ENCODE measurements at places on chromosomes 6 and 20.
A peak's percentile ranks its signal among the peaks of the same experiment; 100 is the strongest.

GRCh38 chr6:79646006-79646405, 14.9 kb downstream of the SH3BGRL2 start:
- DNase-seq = no peak

- DNase-seq = no peak
These were observed 48.3 kb downstream of the ATXN1 start for GRCh38 chr6:16712931-16713484.

GRCh38 chr6:153043719-153044118, 41.2 kb upstream of the MTRF1L start:
- no peak for DNase-seq

GRCh38 chr6:125961117-125961516, 4.5 kb downstream of the HINT3 start:
- no peak for DNase-seq

- no peak for DNase-seq
These were observed 151.2 kb upstream of the BMP5 start for GRCh38 chr6:56026455-56027180.

GRCh38 chr20:63009988-63010769, 3.4 kb upstream of the BHLHE23 start:
- DNase-seq = no peak

- no peak for DNase-seq
These were observed 332 bp downstream of the GRIK2 start for GRCh38 chr6:101393829-101394251.

GRCh38 chr6:163679753-163680152, 265.2 kb downstream of the QKI start:
- no peak for DNase-seq

DNA sequence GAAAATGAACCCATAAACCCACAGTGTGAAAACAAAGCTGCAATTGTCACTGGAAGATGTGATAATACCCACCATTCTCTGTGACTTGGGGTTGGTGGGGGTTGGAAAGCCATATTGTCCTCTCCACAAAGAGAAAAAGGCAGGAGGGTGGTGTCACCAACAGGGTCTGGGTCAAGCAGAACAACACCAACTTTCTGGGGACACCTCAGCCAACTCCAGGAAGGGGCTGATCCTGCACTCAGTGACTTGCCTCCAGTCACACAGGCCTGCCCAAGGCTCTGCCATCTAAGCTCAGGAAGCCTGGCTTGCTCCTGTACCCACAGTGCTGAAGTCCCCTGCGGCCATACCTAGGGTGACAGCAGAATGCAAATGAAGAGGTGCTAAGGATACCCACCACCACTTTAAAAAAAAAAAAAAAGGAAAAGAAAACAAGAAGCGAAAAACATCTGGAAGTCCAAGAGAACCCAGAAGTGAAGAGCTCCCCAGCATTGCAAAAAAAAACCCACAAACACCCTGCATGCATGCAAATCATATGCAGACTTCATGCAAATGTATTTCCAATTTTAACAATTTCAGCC, 110.6 kb downstream of the PREX1 start:
- DNase-seq = no peak

DNA sequence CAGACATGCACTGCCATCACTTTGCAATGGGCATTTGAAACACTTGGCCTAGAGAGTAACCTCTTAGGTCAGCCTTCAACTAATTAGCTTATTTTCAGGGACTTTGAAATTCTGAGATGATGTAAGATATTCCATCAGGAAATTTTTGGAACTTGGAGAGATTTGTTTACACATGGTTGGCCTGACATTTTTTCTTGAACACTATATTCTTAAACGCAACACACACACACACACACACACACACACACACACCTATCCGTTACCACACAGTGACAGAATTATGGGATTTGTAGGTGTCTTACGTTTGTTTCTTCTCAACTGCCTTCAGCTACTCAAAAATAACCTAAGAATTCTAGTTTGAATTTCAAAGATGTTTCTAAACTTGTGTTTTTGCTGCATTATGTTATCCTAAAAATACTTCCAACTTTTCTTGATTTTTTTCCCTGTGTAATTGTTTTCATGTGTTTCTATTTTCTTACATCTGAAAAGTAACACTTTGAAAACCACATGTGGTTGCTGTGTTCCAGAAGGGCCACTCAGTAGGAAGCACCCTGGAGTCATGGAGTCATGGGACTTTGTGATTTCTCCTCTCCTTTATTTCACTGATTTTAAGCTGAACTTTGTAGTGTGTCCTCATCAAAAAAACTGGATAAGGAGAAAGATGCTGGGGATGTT, 31.9 kb downstream of the MARCKS start:
- DNase-seq = no peak

DNA sequence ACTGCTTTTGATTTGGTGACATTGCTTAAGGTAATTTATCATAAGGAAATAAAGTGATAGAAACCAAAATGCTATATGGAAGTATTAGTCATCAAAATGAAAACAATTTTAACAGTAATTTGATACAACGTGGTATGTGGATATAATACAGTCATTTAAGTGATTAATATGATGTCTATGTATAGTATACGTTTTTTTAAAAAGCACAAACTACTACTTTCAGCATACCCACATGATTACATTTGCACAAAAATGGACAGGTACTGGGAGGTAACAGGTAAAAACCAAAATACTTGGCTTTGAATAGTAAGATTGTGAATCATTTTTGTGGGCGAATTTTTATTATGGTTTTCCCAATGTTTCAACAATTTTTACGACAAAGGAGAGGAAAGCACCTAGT, 97.6 kb downstream of the OGFRL1 start:
- no peak for DNase-seq

- no peak for DNase-seq
These were observed 265.0 kb upstream of the MARCKS start for GRCh38 chr6:113591896-113592827.

GRCh38 chr6:74971633-74972032, 234.2 kb downstream of the COL12A1 start:
- DNase-seq = no peak

DNA sequence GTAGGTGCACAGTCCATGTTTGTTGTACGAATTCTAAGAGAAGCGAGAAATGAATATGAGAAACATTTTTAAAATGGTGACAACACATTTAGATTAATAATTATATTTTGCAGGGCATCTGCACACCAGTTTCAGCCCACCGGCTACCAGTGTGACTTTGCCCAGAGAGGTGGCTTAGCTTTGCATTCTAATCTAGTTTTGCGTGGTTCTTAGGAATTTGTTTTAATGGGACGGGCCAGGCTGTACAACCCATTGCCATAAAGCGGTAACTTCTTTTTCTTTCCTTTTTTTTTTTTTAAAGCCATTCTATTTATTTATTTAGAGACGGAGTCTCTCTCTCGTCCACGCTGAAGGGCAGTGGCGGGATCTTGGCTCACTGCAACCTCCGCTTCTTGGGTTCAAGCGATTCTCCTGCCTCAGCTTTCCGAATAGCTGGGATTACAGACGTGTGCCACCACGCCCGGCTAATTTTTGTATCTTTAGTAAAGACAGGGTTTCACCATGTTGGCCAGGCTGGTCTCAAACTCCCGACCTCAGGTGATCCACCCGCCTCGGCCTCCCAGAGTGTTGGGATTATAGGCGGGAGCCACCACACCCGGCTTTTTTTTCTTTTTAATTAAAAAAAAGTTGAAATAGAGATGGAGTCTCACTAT, 829 bp downstream of the MANBAL start:
- no peak for DNase-seq

- DNase-seq = no peak
These were observed 81.2 kb downstream of the SLC23A2 start for GRCh38 chr20:4920131-4920530.

- no peak for DNase-seq
These were observed 4.8 kb upstream of the ARFGEF2 start for GRCh38 chr20:48916699-48917098.

DNA sequence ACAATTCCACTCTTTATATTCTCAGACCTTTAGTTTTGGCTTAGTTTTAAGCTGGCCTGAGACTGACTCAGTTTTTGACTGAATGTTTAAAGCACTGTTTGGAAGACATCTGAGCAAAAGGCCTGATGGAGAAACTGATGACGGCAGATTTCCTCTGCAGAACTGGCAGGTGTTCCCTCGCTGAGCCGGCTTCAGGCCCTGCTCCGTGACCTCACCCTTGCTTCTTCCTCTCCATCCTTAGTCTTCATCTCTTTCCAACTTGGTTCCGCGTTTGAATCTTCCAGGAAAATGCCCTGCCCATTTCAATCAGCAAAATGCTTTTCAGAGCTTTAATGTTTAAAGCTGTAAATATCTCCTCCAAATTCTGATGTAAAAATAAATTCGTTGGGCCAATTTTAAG, 6.6 kb downstream of the NKX2-4 start:
- DNase-seq = no peak

DNA sequence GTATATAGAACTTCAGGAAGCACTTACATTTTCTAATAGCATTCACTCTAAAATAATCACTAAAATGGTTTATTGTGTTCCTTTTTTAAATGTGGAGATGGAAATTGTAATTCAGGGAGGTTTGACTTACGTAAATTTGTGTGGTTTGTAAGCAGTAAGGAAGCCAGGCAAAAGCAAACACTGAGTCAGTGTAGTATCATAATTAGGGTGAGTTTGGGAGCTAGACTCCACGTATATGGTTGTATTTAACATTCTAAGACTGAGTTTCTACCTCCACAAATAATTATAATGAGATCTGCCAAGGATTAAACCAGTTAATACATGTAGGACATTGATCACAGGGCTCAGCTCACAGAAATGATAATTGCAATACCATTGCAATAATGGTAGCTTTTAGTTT, 425.5 kb downstream of the CBLN4 start:
- DNase-seq = no peak

DNA sequence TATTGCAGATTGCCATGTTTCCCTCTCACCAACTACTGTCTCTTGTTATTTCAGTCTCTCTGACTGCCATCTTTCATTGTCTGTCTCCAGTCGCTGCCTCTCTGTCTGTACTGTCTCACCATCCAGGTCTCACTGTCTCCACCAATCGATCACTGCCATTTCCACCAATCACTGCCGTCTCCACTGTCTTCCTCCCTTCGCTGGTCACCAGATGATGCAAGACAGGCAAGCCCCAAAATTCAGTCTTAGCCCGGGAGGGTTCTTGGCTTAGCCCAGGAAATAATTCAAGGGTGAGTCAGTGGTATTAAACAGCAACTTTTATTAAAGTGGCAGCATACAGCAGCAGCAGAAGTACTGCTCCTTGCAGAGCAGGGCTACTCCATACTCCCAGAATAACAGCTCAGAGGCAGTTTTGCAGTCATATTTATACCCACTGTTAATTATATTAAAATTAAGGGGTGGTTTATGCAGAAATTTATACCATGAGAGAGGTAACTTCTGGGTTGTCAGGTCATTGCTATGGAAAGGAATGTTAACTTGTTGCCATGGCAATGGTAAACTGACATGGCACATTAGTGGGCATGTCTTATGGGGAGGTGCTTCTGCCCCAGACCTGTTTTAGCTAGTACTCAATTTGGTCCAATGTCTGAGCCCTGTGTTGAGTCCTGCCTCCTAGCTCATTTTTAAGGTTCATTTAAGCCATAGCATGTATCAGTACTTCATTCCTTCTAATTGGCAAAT, 23.0 kb upstream of the ECHDC1 start:
- DNase-seq = peak; percentile 30

DNA sequence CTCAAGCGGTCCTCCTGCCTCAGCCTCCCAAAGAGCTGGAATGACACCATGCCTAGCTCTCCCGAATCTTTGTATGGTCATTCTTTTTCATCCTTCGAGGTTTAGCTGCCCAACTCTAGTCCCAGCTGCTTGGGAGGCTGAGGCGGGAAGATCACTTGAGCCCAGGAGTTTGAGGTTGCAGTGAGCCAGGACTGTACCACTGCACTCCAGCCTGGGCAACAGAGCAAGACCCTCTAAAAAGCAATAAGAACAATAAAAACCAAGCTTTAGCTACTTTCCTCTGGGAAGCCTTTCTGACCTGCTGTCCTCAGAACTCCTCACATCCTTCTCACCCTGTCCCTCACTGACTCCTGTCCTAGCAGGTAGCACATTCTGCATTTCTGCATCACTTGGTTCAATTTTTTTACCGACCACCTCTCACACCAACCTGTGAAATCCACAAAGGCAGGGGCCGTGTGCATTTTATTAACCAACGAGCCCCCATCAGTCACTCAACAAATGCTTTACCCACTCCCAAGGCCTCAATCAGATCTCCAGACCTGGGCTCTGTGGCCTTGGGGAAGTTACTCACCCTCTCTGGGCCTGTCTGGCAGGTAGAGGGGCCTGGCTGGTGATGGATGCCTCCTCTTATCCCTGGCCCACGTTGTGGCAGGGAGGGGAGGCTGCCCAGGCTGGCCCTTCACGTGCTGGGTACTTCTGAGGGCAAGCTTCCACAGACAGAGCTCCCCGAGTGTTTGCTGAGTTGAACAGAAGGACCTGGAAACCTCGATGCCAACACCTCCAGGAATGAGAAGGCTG, 14.7 kb upstream of the SRC start:
- no peak for DNase-seq

GRCh38 chr20:57667924-57668782, 41.7 kb downstream of the PMEPA1 start:
- no peak for DNase-seq

GRCh38 chr6:11288065-11288464, 55.6 kb upstream of the NEDD9 start:
- DNase-seq = no peak

GRCh38 chr20:6579824-6580223, 187.7 kb upstream of the BMP2 start:
- DNase-seq = no peak

GRCh38 chr6:90177544-90178383, 118.9 kb downstream of the BACH2 start:
- no peak for DNase-seq

- no peak for DNase-seq
These were observed 132.9 kb upstream of the DST start for GRCh38 chr6:56775498-56776166.

DNA sequence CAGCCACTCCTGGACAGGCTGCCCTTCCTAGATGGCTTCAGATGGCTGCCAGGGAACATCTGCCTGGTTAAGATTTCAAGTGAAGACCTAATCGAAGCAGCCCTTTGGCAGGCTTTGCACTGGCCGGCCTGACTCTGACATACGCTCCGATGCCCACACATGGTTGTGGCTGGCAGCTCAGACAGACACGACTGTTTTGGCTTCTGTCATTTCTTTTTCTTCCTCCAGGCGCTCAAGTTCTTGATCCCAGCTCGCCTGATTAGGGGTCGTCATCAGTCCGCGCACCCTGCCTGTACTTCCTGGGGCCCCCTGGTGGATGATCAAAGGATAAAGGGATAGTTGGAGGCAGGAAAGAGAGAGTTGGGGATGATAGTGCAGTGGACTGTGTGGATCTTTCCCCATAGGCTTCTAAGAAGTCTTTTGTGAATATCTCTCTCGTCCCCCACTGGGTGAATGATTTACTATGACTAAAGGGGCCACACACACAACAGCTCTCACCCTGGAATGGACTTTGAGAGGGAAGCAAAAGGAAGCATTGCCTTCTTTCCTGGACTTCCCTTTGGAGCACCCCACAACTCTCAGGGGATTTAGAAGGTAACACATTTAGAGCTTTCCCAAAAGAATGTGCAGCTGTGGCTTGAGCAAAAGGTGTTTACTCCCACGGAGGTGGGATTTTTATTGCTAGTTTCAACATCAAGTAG, 21.4 kb upstream of the TRAM2 start:
- DNase-seq = peak; percentile 61
